ENCODE measurements at places on chromosomes 7 and 10.
A peak's percentile ranks its signal among the peaks of the same experiment; 100 is the strongest.

- no peak for DNase-seq
Observed at GRCh38 chr10:71419002-71419540, 22.4 kb downstream of the CDH23 start.

DNA sequence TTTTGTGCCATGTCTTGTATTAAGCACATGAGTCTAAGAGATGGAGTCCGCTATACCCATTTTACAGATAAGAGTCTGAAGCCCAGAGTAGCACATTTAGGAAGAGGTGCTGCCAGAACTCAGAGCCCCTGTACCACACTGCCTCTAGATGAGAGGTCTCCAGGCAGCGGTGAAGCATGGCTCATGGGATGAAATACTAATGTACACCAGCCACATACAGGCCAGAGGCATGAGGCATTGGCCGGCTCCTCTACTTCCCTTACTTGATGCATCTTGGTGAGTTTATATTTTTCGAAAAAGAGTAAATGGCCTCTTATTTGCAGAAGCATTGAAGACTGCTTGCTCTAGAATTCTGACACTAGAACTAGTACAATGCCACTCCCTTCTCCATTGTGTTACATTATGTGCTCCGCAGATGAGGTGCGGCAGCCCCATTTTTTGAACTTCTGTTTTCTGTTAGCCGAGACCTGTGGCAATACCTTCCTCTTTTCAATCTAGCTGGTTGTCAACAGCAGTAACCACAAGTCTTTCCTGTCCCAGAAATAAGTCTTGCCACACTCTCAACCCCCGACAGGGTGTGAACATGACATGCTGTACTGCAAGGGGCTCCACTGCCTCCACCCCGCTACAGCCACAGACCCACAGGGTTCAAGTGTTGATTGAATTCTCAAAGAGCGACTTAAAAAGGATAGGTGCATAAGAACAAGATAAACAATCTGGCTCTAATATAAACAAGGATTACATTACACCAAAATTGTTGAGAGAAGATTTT lies 145.3 kb downstream of the CELF2 start:
- DNase-seq: peak; percentile 93

DNA sequence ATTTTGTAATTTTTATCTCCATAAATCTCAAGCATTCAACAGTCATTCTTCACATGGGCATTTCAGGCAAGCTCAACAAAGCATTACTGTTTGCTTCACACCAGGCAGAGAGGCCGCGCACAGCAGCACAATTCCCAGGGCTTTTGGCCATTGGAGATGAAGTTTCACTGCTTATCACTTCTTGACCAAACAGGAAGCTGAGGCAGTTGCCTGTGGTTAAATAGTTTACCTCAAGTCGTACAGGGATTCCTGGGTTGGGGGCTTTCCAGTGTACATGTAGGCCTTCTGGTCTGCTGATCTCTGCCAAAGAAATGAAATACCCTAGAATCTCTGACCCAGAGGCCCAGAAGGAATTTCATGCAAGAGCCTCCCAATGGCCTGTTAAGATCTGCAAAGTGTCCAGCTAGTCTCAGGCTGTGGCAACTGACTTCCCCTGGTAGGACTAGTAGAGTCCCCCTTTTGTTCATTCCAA lies 11.2 kb upstream of the PRDX3 start:
- DNase-seq: no peak

- DNase-seq: no peak
Observed at GRCh38 chr10:13684252-13684791, 97.6 kb downstream of the PRPF18 start.

DNA sequence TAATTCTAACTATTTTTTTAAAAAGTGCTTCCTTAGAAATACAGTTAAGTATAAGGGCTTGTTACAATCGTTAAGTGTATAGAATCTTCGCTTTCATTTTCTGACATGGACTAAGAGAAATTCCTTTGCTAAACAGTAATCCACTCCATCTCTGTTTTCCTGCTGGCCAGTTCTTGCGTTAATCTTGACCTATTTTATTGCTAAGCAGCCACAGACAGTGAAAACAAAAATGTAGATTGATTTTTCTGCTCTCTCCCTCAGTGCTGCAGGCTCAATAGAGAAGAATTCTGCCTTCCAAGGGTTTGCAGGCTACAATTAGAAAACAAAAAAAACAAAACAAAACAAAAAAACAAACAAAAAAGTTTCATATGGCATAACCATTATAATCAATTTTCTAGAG lies 310.4 kb upstream of the ADARB2 start:
- no peak for DNase-seq

GRCh38 chr7:133070562-133070961 lies 11.3 kb downstream of the CHCHD3 start:
- no peak for DNase-seq

DNA sequence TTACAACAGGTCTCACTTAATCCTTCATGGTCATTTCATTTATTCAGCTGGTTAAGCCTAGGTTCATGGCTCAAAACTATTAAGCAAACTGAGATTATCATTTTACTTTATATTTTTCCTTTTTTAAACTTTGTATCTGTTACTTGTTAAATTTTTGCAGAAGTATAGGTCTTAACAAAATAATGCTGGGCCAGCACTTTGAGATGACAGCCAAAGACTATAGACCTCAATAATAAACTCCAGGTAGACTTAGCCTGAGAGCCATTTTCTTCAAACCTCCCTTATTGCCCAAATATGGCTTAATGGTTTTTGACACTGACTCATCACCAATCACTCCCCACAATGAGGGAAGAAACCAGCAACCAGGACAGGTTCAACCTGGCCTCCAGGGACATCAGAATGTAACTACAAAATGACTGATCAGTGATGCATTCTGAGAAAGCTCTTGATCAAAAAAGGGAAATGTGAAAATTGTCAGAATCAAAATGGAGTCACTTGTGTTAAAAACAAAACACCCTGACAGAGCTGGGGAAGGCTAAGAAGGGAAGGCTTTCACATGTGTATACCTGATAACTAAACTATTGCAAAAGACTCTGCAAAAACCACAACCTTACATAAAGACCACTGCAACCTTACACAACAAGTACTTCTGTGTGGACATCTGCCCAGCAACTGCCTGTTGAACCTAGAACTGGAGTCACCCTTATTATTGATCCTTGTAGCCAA lies 2.1 kb upstream of the CCDC126 start:
- DNase-seq: peak; percentile 10
